Stomach (tissue), 19 donors: ENCODE measurements at places on chromosomes 3 and 15. TPM values are rescaled to one million over a fixed set of nuclear protein-coding genes. Genes with fewer than 3 reads are reported as not detected.

STOML1 gene
- 9.7 TPM for total RNA-seq

NOX5 gene
- 0.18 TPM for total RNA-seq

PRTG gene
- total RNA-seq, result 0.72 TPM

PYGO1 gene
- total RNA-seq, result 4.1 TPM

ATP13A4 gene
- total RNA-seq, result 42.6 TPM

LRRC34 gene
- not detected for total RNA-seq

GOLGA8N gene
- total RNA-seq, result 17.8 TPM

ZNF662 gene
- total RNA-seq, result 23.9 TPM

NPAP1 gene
- total RNA-seq, result 0.18 TPM

SLC28A2 gene
- total RNA-seq, result 7.2 TPM

GPR176 gene
- 10.1 TPM for total RNA-seq

DNA sequence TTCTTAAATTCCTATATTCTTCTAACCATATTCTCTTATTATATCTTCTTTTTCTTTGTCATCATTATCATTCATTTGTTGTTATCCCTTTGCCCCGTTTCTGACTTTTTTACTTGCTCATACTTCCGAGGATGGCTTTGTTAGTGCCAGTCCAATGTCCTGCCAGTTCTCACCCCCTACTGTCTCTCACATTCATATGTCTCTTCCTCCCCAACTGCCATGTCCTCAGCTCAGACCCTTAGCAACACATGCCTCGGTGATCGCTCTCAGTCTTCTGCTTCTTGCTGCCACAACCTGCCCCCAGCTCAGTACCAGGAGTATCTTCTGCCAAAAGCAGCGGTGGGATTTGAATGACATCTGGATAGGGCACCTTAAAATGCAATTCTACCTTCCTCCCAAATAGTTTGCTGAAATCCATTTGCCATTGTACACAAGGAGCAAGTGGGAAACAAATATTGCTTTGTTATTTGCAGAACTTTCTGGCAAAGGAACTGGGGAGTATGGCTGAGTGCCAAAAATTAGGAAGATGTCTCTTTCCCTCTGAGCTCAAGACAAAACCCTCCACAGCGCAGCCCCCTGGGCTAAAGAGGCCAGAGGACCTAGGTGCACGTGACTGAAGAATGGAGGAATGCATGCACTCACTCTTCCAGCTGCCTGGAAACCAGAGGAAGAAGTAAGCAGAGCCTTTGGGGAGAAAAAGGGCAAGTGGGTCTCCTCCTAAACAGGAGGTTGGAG is 57.7 kb upstream of the CTNNB1 start:
- no peak for DNase-seq

DNA sequence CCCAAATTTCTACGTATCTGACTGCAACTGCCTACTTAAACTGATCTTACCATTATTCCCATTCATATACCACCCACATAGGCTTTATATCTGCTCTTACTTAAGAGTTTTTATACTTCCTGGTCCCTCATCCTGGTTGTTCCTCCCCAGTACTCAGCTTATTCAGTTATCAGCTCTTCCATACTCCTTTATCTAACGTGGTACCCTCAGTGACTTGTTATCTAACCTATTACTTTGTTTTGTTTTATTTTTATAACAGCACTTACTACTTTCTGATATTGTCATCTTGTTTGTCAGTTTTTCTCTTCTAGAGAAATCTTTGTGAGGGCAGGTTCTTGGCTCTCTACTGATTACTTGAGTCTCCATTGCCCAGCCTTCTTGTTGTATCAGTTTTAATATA is 100.6 kb downstream of the ZNF609 start:
- DNase-seq, result no peak

- DNase-seq, result peak; percentile 75
Observed at GRCh38 chr3:72973031-72973723, 23.4 kb upstream of the PPP4R2 start.

GRCh38 chr3:11288021-11288491 is 15.9 kb downstream of the ATG7 start:
- peak; percentile 24 for DNase-seq

DNA sequence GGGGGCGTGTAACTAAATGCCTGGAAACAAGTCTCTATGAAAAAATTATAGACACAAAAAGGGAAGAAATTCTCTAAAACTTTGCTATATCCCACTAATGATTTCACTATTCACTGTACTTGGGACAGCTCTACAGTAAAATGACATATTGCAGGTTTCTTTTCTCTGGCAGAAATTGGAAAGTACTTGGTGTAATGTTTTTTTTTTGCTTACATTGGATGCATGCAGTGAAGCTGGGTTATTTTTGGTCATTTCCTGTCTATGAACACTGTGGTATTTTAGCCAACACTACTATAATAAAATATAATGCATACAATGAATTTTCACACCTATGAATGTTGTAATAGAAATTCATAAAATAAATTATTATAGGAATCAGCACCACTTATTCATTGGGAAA is 109.7 kb downstream of the LRRC49 start:
- peak; percentile 55 for DNase-seq

DNA sequence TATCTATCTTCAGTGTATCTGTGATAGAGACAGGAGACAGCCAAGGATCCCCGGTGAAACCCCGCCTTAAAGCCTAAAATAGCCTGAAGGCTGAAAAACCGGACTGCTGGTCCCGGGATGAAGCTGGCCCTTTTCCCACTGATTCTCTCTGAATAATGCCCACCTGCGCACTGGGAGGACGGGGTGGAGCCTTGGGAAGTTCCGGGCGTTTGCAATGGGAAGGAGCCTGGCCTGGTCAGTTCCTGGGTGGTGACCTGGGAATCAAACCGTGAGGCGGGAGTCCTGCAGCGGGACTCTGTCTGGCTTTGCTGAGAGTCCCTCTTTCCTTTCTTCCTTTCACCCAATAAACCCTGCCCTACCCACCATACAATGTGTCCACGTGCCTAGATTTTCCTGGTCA is 157.9 kb downstream of the C3orf38 start:
- DNase-seq, result no peak

DNA sequence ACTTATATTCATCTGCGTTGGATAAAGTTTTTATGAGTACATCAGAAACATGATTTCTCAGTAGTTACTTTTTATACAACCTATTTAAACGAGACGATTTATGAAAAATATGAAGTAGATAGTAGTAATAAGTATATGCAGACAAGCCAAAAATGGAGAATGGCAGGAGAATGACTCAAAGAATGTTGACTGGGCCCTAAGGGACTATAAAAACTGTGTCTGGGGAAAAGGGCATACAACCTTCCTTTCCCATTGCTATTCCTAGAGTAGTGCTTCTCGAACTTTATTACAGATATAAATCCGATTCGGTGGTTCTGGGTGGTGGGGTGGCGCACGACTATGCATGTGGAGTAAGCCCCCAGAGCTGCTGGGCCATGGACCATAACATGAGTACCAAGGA is 558.5 kb downstream of the FOXP1 start:
- no peak for DNase-seq

- DNase-seq, result no peak
Observed at GRCh38 chr3:57559526-57559925, 3.5 kb downstream of the PDE12 start.

DNA sequence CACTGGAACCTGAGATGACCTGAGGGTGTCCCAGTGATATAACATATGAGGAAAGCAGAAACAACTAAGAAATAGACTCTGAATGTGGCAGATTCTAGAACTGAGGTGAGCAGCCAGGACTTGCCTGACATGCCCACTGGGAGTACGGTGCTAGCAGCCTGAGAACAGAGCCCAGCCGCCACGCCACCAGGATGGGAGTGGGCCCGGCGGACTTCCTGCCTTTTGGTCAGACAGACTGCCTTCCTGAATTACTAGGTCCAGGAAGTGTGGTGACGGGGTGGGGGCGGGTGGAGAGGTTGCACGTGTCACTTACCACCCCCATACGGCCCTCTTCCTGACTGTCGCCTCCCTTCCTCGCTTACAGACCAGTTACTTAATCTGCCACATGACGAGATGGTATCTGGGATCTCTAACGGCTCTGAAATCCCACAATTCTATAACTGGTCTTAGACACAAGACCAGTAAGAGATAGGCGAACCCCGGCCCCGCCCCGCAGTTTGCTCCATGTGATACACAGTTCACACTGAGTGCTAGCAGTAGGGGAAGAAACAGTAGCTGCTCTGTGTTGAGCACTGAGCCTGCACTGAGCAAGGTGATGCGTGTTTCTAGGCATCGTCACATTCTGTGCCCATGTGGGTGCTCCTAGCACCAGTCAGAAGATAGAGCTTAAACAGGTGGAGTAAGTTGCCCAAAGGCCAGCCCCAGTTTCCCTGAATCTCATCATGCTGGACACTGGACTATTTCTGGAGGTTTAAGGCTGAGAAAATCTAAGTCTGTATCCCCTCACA is 95.7 kb downstream of the CPN2 start:
- peak; percentile 48 for DNase-seq

- DNase-seq, result no peak
Observed at GRCh38 chr15:74951006-74951405, 5.6 kb downstream of the RPP25 start.

DNA sequence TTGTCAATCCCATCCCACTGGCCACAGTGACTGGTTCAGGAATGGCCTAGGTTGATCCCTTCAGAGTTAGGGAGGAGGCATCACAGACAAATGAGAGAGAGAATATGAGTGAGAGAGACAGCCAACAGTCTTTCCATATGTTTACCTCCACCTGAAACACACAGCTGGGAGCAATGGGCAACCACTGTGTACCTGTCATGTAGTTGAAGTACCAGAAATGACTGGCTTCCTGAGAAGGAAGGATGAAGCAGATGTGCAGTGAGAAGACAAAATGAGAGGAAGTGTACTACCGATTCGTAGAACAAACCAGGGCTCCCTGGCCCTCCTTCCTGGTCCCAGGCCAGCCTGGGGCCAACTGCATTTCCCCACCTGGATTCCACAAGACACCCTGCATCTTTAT is 27.4 kb downstream of the SRGAP3 start:
- DNase-seq, result no peak

GRCh38 chr3:110016235-110016815 is 679.0 kb upstream of the DPPA4 start:
- DNase-seq, result peak; percentile 4

DNA sequence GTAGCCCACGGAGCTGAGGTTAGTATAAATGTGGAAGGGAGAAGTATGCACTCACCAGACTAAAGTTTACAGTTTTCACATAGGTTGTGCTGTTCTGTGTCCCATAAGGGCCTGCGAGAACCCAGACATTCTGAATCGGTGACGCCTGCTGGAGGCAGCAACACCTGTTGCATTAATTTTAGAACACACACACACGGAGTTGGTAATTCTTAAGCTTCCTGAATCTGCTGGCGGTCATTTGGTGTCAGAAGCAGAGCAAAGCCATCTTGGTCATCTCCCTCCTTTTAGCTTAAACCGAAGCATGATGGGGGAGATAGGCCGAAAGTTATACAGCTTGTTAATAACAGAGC is 41.1 kb upstream of the AP3B2 start:
- peak; percentile 54 for DNase-seq

- peak; percentile 74 for DNase-seq
Observed at GRCh38 chr15:52183562-52184173, 7.5 kb downstream of the GNB5 start.

DNA sequence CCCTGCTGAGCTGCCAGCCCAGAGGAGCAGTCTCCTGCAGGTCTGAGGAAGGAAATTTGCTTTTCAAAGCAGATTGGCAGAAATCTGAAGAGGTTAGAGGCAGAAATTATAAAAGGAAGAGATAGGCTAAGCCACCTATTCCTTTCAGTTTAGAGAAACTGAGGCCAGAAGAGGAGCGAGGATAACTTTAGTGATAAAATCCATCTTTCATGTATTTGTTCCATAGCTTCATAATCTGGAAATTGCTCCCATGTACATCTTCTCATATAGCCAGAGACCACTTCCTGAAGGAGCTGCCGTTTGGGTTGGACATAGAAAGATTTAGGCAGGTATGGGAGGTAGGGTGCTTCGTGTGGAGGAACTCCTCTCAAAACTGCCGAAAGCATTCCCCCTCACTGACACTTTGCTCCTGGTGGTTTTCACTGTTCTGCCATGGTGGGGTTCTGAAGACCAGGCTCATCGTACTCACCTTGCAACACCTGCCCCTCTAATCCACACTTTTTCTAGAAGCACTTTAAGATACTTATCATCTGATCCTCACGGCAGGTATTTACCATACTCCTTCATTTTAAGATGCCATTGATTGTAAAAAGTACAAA is 670 bp upstream of the ACAP2 start:
- DNase-seq, result no peak

DNA sequence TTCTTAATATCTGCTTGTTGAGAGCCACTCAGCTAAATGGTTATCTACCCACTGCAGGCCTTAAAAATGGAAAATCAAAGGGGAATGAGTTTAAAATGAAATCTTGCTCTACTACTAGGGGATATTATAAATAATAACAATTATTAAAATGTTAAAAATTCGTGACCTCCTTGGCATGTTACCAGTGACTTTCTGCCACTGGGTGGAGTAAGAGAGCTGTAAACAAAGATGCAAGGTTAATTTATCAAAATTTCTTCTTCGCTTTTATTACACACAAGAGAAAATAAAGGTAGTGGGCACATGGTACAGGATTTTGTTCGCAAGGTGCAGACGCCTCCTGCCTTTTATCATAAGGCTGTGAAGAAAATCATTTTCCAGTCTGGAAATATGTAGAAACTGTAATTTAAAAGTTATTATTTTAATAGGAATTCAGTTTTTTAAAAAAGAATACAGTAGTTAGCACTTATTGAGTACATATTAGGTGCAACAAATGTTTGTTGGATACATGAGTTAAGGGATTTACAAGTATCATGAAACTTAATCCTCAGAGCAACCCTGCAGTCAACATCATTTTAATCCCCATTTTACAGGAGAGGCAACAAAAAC is 272.6 kb downstream of the SUCLG2 start:
- DNase-seq, result peak; percentile 44

GRCh38 chr3:126147147-126147931 is 33.0 kb downstream of the ALDH1L1 start:
- no peak for DNase-seq

- DNase-seq, result no peak
Observed at GRCh38 chr3:95775486-95776094, 1038.8 kb upstream of the EPHA6 start.

GRCh38 chr3:41936384-41936783 is 25.5 kb downstream of the ULK4 start:
- DNase-seq, result no peak

DNA sequence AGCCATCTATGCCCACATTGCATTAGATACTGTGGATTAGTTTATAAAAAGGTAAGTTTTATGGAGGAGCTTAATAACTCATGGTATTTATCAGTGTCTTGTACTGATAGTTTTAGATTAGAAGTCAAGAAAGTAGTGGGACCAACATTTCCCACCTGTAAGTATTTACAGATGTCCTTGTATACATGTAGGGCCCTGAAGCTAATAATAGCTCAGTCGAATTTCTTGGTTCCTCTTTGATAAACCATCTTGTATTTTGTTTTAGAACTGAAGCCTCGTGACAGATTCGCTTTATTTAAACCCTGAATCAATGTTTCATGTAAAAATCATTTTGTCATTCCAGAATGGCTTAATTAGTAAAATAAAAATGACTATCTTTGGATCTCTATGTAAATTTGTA is 73.4 kb downstream of the CRYBG3 start:
- no peak for DNase-seq

DNA sequence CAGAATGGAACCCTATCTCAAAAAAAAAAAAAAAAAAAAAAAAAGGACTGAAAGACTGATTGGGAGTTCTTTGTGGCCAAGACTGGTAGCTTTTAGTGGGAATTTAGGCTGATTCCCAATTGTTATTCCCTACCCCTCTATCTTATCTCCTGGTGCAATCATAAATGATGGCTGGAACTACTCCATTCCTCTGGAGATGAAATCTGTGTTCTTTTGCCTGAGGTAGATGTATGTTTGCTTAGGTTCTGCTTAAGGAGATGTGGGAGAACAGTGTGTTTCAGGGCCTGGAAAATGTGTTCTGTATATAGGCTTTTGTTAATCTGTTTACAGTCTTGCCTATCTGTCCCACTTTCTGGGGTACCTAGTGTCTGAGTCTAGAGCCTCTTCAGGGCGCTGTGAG is 19.5 kb downstream of the UBE2Q2 start:
- no peak for DNase-seq
